ENCODE measurements at places on chromosomes 5 and 9.

DNA sequence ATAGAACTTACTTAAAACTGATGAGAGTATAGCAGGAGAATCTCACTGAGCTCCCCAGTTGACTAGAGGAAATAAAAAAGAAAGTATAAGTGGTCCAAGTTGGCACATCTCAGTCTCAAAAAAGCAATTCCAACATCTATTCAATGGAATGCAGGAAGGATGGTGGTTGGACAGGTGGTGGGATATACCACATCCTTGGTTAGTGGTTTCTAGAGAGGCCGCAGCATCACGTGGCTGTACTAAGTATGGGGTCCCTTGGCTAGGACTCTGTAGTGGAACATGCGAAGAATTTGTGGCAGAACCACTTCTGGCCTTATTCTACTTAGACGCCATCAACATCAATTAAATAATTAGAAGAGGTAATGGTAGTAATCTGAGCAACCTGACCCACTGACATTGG, 232.4 kb downstream of the SAXO1 start:
- no peak for DNase-seq

GRCh38 chr9:98886691-98887229, 56.9 kb upstream of the COL15A1 start:
- DNase-seq: no peak

- no peak for DNase-seq
These were observed 20.8 kb downstream of the GBGT1 start for GRCh38 chr9:133142684-133143622.

GRCh38 chr9:130306823-130307666, 41.5 kb downstream of the HMCN2 start:
- DNase-seq: no peak

- DNase-seq: no peak
These were observed 115.9 kb downstream of the ADAMTS2 start for GRCh38 chr5:179229331-179229831.

DNA sequence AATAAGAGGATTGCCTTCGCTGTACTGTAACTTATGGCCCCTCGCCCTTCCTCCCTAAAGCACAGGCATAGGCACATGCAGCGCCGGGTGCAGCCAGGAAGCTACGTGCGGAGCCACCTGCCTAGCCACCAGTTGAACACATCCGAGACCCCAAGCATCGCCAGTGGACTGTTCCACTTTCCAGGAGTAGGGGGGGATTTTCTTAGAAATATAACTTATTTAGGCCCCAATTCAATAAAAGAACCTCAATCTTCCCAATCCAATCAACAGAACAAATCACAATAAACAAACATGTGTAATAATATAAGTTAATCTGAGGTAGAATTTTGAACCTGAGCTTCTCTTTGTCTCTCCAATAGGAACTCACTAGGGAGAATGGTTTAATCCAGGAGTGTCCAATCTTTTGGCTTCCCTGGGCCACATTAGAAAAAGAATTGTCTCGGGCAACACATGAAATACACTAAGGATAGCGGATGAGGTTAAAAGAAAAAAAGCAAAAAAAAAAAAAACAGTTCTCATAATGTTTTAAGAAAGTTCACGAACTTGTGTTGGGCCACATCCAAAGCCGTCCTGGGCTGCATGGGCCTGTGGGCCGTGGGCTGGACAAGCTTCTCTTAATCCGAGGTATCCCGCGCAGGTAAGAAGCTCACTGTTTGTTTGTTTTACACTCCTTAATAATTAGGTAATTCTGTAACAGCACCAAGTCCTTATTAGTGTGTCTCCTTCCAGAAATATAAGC, 22.0 kb upstream of the NIPBL start:
- DNase-seq: no peak

GRCh38 chr5:149683964-149684363, 46.1 kb upstream of the PPARGC1B start:
- DNase-seq: no peak

GRCh38 chr9:16267281-16268066, 603.0 kb downstream of the BNC2 start:
- peak; percentile 39 for DNase-seq

- no peak for DNase-seq
These were observed 120.8 kb downstream of the DMRT2 start for GRCh38 chr9:1170918-1171317.

- DNase-seq: peak; percentile 44
These were observed 1.6 kb upstream of the PRRC1 start for GRCh38 chr5:127515693-127516440.

DNA sequence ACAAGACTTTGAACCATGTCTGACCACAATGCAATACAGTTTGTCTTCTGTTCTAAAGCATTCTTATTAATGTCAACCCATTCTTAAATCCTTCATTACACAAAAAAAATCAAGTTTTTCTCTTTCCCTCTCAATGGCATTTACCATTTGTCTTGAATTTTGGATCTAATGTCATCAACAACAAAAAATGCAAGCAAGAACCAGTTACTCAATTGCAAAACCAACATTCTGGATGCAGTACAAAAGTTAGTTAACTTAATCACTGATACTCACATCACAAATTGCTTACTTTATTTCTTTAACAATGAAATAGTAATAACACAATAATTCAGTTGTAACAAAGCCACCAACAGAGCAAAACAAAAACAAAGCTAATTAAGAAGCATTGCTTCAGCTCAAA, 6.0 kb downstream of the C9orf40 start:
- DNase-seq: no peak

DNA sequence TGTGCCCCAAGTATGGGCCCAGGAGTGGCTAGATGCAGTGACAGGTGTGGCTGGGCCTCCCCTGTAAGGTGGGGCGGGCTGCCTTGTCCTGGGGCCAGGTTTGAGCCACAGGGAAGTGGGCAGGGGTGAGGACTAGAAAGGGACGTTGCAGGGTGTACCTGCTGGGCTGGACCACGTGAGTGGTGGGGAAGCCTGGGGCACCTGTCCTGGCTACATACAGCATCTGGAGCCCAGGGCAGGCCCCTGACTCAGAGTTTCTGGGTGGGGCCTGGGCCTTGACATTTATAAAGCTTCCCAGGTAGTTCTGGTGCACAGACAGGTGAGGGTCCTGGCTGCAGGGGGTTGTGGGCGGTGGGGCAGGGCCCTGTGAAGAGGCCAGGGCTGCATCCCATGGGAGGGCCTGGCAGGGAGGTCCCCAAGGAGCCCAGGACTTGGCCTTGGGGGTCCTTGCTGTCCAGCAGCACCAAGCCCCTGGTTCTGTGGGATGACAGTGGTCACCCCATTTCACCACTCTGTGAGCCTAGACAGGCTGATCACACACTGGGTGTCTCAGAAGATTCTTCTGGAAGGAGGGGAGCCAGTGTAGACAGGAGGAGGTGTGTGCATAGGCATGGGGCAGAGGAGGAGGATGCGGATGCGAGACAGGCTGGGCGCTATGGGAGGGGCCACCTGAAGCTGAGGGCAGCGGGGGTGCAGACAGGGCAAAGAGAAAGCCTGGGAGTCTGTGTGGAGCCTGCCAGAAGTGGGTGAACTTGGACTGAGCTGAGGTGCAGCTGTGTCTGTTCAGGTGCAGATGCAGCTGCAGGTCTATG, 94.0 kb downstream of the PHF2 start:
- DNase-seq: no peak

DNA sequence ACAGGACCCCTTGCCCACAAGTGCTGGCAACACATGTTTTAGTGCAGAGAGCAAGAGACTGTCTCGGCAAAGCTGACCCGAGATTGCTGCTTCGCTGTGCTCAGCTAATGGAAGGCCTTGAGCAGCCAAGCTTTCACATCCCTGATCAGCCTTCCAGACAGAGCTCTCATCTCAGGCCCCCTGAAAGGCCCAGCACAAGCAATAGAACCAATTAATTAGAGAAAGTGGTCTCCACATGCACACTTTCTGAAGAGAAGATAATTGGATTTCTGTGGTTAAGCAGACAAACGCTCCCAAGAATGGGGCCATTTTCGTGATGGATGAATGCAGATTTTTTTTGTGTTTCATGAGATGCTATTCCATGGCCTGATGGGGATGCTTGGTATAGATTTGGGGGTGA, 174.9 kb downstream of the NSG2 start:
- no peak for DNase-seq

- no peak for DNase-seq
These were observed 54.6 kb downstream of the MEGF9 start for GRCh38 chr9:120659676-120660075.

GRCh38 chr9:133506653-133507038, 18.1 kb downstream of the MYMK start:
- DNase-seq: no peak

DNA sequence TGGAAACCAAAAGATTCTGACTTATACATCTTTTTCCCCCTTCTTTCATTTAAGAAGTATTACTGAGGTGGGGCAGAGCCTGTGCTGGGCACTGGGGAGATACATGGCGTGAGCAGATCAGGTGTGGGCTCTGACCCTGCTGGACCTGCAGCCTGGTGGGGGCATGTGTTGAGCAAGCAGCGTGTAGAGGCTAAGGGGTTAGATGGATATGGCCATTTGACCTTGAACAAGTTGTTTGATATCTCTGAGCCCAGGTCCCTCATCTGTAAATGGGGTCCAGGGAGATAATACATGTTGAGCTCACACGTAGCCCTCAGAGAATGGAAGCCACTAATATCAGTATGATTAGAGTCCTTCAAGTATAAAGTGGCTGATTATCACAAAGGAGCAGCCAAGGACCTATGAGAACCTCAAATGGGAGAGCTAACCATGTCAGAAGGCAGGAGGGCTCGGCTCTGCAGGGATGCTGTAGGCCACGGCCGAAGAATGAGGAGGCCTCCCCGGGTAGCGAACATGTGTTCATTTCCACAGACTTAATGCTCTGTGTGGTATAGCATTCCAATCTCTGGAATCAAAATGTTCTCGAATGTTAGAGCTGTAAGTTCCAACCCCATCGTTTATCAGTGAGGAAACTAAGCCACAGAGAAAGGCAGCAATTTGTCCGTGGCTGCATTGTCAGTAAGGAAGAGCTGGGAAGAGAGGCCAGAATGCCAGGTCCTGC, 15.4 kb upstream of the ANGPTL2 start:
- no peak for DNase-seq

DNA sequence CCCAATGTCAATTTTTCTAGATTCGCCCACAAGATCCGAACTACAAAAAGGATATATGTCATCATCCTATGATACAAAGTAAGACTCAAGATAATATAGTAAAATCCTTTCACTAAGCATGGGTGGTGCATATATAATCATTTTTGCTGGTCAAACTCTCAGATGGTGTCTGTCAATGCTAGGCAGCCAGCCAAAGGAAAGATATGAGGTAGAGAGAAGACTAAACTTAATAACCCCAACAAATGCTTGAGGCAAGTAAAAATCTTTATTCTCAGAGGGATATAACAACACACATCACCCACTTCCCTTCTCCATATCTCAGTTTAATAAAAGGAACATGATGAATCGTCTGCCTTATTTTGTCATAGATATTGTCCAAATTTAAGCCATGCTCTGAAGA, 841.2 kb upstream of the DMAC1 start:
- no peak for DNase-seq

DNA sequence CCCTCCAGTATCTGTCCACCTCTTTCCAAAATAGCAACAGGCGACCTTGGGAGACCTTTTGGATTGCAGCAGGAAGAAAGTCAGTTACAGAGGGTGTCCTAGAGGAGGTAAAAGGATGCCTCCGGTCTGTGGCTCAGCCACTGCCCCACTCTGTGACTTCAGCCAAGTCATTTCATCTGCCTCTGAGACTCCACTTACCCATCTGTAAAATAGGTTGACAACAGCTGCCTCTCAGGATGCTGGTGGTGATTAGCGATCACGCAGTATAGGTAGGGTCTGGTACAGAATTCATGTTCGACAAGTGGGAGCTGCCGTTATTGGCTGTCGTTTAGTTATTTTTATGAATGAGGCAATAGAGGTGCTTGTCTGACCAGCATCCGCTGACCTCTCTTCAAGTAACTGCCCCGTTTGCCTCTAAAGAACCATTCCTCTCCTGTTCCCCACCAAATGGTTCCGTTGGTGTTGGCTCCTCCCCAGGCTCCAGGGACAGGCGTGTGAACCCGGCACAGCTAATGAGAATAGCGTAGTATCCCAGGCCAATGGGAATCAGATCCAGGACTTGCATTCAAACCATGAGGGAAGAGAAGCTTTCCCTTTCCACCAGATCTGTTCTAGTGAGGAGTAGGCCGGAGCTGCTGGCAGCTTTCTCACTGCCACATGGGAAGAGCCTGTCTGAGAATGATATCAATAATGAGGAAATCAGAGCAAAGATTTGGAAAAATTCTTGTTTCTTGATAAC, 64.1 kb downstream of the SMIM23 start:
- DNase-seq: no peak

- no peak for DNase-seq
These were observed 81.9 kb upstream of the GLIS3 start for GRCh38 chr9:4381744-4382143.

DNA sequence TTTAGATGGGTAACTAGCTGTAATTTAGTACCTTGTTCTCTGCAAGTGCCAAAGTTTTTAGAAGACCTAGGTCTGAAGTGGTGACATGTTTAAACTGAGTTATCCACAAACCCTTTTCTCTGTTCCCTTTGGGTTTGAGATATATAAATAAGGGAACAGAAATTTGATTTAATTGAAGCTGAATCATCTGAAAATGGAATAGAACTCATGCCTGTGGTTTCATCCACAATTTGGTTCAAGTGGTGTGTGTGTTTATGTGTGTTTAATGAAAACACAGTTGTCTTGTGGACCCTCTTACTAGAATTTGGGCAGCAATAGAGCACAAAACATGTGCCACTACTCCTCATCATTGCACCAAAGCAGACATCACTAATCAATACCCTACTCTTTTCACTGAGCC, 216.9 kb downstream of the GLIS3 start:
- no peak for DNase-seq

DNA sequence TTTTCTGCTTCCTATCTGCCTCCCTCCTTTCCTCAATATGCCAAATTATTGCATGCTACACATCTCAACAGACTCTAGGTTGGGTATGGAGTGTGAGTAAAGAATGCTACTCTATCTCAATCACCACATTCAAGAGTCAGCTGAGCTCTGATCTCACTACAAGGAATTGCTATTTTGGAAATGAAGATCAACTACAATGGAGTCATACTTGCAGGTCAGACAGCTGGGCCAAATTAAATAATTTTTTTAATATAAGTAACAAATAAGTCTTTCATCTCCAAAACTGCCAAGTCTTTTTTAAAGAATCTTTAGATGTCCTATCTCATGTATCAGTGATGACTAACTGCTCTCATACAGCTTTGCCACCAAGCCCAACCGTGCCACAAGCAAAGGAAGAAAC, 64.0 kb downstream of the DEPDC1B start:
- no peak for DNase-seq

- no peak for DNase-seq
These were observed 37.6 kb downstream of the ALG2 start for GRCh38 chr9:99184110-99184474.

- no peak for DNase-seq
These were observed 215.3 kb downstream of the MEF2C start for GRCh38 chr5:88667496-88668201.

DNA sequence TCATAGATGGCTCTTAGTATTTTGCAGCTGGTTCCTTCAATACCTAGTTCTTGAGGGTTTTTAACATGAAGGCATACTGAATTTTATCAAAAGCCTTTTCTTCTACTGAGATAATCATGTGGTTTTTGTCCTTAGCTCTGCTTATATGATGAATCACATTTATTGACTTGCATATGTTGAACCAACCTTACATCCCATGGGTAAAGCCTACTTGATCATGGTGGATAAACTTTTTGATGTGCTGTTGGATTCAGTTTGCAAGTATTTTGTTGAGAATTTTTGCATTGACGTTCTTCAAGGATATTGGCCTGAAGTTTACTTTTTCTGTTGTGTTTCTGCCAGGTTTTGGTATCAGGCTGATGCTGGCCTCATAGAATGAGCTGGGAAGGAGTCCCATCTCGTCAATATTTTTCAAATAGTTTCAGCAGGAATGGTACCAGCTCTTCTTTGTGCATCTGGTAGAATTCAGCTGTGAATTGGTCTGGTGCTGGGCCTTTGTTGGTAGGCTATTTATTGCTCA, 49.7 kb downstream of the YIPF5 start:
- DNase-seq: no peak
